GM12878 (cell line): ENCODE measurements at places on chromosomes 5 and 9. TPM values are rescaled to one million over a fixed set of nuclear protein-coding genes. Genes with fewer than 3 reads are reported as not detected.

Gene FAM153A
- polyA plus RNA-seq = not detected in 2 replicates

Gene ADGRD2
- polyA plus RNA-seq = not detected in 2 replicates

Gene STPG3
- not detected in 2 replicates for polyA plus RNA-seq

Gene TDRD7
- 15.0 and 16.1 TPM in 2 replicates for polyA plus RNA-seq

Gene GGTA1
- polyA plus RNA-seq = 0.14 and 0.41 TPM in 2 replicates

Gene PCDHGA8
- polyA plus RNA-seq = not detected in 2 replicates

Gene XRCC4
- polyA plus RNA-seq = 28.9 and 29.1 TPM in 2 replicates

Gene CDC42SE2
- polyA plus RNA-seq = 113 and 118 TPM in 2 replicates

Gene DAPK1
- 52.1 and 55.5 TPM in 2 replicates for polyA plus RNA-seq

Gene IFNA7
- polyA plus RNA-seq = not detected in 2 replicates

Gene BAAT
- polyA plus RNA-seq = 0.09 TPM in 1 of 2 replicates, not detected in the other

Gene PCDHA1
- polyA plus RNA-seq = not detected in 2 replicates

Gene FSTL4
- polyA plus RNA-seq = not detected in 2 replicates

Gene FOXD4L5
- polyA plus RNA-seq = not detected in 2 replicates

Gene TUSC1
- polyA plus RNA-seq = not detected in 2 replicates

Gene WDR38
- not detected in 2 replicates for polyA plus RNA-seq

Gene STC2
- 2.0 and 4.4 TPM in 2 replicates for polyA plus RNA-seq

Gene INSL6
- 1.6 TPM in 1 of 2 replicates, not detected in the other for polyA plus RNA-seq

Gene KIAA1191
- polyA plus RNA-seq = 17.8 and 20.5 TPM in 2 replicates

Gene C9
- polyA plus RNA-seq = not detected in 2 replicates

Gene RBM27
- polyA plus RNA-seq = 6.1 and 6.2 TPM in 2 replicates

Gene FXN
- polyA plus RNA-seq = 69.2 and 78.0 TPM in 2 replicates

Gene IER5L
- 0.13 and 0.18 TPM in 2 replicates for polyA plus RNA-seq

Gene CDHR2
- 0.37 TPM in 1 of 2 replicates, not detected in the other for polyA plus RNA-seq

Gene PPP3R2
- polyA plus RNA-seq = not detected in 2 replicates

Gene LRRC19
- polyA plus RNA-seq = 0.09 and 0.11 TPM in 2 replicates

Gene SHROOM1
- 0.31 and 0.82 TPM in 2 replicates for polyA plus RNA-seq

Gene CEMIP2
- polyA plus RNA-seq = 0.52 and 0.91 TPM in 2 replicates

Gene TMEM171
- polyA plus RNA-seq = not detected in 2 replicates

Gene LHX3
- polyA plus RNA-seq = not detected in 2 replicates

Gene PPIC
- 0.21 TPM in 1 of 2 replicates, not detected in the other for polyA plus RNA-seq

Gene PAEP
- not detected in 2 replicates for polyA plus RNA-seq

Gene PTBP3
- 48.0 and 48.1 TPM in 2 replicates for polyA plus RNA-seq

Gene SLC31A2
- 0.78 and 0.79 TPM in 2 replicates for polyA plus RNA-seq

Gene FRMD3
- 0.09 and 0.26 TPM in 2 replicates for polyA plus RNA-seq

Gene OR2Y1
- not detected in 2 replicates for polyA plus RNA-seq
